ENCODE measurements at places on chromosomes 6 and 20. TPM values are rescaled to one million over a fixed set of nuclear protein-coding genes. Genes with fewer than 3 reads are reported as not detected.

Gene SLC2A10
- 16.1 TPM for total RNA-seq

- no peak for DNase-seq
Measured at GRCh38 chr6:154960854-154961530, 34.1 kb upstream of the TIAM2 start.

GRCh38 chr6:26556263-26557070, 18.3 kb downstream of the HMGN4 start:
- no peak for DNase-seq

- no peak for DNase-seq
Measured at GRCh38 chr6:119829006-119829405, 479.4 kb upstream of the MAN1A1 start.

Gene TINAG
- not detected for total RNA-seq

GRCh38 chr20:24634855-24635254, 165.4 kb downstream of the SYNDIG1 start:
- DNase-seq = no peak

Gene CRISP2
- not detected for total RNA-seq

- DNase-seq = no peak
Measured at GRCh38 chr6:7742223-7742785, 16.4 kb downstream of the BMP6 start.

Gene GRM1
- total RNA-seq = 0.41 TPM

- DNase-seq = no peak
Measured at GRCh38 chr6:30940361-30940986, at the start of gene MUCL3. TSS of gene MUCL3 (plus strand) at chr6:30940973. CDS start at chr6:30941000, 27 bp downstream.

DNA sequence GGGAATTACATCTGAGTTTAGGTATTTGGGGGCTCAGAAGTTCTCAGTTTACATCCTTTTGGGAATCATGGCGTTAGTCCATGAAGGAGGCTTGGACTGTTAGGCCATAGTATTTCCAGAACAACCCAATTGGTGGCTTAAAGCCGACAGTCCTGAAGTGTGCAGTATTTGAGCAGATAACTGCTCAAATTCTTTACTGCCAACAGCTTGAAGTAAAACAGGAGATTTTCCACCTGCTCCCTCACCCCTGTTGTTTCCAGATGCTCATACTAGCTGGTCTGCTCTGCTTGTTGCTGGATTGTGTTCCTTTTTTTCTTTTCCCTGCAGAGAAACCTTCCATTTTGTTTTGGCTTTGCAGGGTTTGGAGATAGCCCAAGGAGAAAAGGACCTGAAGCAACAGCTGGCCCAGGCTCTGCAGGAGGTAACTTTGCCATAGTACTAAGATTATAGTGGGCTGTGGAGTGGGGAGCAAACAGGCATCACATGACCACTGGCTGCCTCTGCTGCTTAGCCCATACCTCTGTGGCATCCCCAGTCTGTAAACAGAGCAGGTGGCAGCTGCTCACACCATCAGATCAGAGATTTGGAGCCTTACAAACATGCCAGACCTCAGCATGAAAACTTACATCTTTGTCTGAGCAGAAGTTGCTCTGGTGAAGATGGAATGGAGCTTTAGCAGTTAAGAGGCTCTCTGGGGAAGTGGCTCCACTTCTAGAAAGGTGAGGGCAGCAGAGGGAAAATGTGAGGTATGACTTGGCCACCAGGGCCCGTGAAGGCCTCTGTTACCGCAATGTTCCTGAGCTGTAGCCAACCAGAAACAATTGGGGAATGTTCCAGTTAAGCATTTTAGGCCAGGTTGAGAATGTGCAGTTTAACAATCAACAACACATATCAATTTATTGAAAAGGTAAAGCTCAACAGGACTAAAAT, 17.6 kb downstream of the RNF8 start:
- no peak for DNase-seq

Gene CPXM1
- total RNA-seq = 130 TPM

- no peak for DNase-seq
Measured at GRCh38 chr6:32867022-32867477, 13.1 kb downstream of the PSMB9 start.

- no peak for DNase-seq
Measured at GRCh38 chr6:29916741-29917140, 25.6 kb upstream of the HLA-A start.

DNA sequence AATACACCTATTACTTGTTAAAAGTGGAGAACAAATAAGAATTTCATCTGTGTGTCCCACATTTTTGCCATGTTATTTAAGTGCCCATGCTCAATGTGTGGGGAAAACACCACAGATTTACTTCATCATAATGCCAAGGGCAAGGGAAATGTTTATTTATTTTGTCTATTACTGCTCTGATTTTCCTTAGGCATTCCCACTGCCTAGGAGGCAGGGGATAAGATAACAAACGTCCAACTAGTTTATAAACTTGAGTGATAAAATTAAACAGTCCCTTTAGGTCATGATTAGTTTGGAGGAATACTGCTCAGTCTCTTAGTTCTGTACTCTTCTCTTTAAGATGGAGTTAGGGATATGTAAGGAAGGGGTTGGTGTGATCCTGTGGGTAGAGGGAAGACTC, 598.4 kb upstream of the MARCKS start:
- DNase-seq = no peak

Gene PPP1R14C
- 1.2 TPM for total RNA-seq

GRCh38 chr20:59324521-59325141, 24.2 kb downstream of the EDN3 start:
- no peak for DNase-seq

DNA sequence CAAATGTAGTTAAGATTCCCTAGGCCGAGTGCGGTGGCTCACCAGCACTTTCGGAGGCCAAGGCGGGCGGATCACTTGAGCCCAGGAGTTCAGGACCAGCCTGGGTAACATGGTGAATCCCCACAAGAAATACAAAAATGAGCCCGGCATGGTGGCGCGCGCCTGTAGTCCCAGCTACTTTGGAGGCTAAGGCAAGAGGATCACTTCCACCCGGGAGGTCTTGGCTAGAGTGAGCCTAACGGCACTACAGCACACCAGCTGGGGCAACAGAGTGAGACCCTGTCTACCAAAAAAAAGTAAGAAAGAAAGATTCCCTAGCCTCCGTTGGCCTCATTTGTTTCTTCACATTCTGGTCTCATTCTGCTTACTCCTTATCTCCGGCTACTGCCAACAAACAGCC, 1.2 kb downstream of the ESF1 start:
- DNase-seq = no peak

GRCh38 chr6:150898399-150899170, 33.1 kb downstream of the MTHFD1L start:
- no peak for DNase-seq

Gene SLC35D3
- total RNA-seq = 0.13 TPM

Gene TRIM40
- not detected for total RNA-seq

Gene SCGN
- 97.2 TPM for total RNA-seq

DNA sequence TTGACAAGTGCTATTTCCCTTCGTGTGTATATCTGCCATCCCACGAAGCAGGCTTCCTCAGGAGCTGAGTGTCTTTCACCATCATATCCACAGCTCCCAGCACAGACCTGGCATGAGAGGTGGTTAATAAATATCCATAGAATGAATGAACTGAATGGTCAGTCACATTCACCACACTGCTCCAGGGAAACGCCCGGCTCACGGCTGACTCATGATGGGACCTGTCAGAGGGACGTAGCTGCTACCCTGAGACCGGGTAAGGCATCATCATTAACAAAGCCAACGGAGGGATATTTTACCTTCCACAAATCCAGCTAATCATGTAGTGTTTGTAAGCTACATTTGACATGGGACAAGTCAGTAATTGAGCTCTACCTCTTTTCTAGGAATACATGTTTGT, 12.5 kb downstream of the AGPAT4 start:
- DNase-seq = no peak

Gene ATP6V1G2
- total RNA-seq = 1.5 TPM

- DNase-seq = no peak
Measured at GRCh38 chr6:142728910-142729481, 216.0 kb downstream of the HIVEP2 start.

DNA sequence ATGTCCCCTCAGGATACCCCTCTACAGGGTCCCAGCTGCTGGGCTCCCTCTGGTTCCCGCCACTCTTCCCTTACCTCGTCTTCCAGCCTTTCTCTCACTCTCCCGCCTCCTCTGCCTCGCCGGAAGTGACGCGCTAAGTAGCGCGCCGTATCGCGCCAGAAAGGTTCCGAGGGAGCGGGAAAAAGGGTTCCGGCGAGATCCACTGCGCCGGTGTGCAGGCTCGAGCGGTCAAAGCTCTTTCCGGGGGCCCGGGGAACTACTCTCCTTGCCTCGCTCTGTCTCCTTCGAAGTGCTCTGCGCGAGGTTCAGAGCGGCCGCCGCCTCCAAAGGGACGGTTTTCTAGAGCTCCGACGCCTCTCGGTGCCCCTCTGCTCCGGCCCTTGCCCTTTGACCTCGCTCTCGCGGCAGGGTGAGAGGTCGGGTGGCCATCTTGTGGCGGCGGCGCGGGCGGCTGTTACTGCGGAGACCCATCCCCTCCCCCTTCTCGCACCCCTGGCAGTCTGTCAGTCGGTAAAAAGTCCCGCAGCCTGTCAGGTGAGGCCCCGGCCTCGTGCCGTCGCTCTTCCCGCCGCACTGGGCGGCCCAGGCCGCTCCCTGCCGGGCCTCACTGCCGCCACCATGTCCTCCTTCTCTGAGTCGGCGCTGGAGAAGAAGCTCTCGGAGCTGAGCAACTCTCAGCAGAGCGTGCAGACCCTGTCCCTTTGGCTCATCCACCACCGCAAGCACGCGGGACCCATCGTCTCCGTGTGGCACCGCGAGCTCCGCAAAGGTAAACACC, at the start of the genes RPRD1B and TTI1:
TSS of gene RPRD1B (plus strand) at position 417 of the 778 bp plus-strand sequence. CDS start at position 619, 202 bp downstream.
TSS of gene TTI1 (minus strand) at position 127 of the 778 bp plus-strand sequence. CDS start 19,640 bp downstream, outside the sequence.
- peak; percentile 69 for DNase-seq

Gene PDRG1
- total RNA-seq = 23.8 TPM

- no peak for DNase-seq
Measured at GRCh38 chr6:84001119-84001518, 32.5 kb upstream of the MRAP2 start.

Gene GPR63
- total RNA-seq = 3.0 TPM

DNA sequence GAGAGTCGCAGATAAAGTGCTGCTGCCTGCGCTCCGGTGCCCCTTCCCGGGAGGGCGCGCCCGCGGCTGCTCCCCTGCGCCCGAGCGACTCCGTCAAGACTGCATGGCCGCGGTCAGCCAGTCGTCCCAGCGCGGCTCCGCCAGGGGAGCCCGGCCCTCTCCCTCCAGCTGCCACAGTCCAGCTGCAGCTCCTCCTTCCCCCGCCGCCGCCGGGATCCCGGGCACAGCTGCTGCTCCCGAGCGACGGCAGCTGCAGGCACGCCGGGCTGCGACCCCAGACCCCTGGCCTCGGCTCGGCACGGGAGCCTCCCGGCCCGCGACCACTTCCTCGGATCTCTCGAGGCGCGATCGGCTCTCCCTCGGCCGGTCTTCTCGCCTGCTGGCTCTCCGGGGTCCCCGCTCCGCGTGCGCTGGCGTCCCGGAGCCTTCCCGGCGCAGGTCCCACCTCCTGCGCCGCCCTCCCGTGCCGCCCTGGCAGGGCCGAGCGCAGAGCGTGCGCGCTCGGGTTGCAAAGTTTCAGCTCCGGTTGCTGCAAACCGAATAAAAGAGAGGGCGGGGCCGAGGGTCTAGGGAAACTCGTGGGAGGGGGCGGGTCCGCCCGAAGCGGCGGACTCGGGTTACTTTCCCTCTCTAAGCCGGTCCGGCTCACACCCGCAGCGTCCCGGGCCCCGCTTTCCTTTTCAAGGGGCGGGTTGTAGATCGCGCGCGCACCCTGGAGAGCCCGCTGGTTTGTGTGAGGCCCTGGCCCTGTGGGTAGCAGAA, at the start of gene CNKSR3:
TSS of gene CNKSR3 (minus strand) at position 542 of the 762 bp plus-strand sequence. CDS start 571 bp downstream, outside the sequence.
- peak; percentile 84 for DNase-seq

Gene PRR18
- total RNA-seq = 0.93 TPM

- no peak for DNase-seq
Measured at GRCh38 chr20:37954626-37955025, 51.7 kb downstream of the VSTM2L start.

DNA sequence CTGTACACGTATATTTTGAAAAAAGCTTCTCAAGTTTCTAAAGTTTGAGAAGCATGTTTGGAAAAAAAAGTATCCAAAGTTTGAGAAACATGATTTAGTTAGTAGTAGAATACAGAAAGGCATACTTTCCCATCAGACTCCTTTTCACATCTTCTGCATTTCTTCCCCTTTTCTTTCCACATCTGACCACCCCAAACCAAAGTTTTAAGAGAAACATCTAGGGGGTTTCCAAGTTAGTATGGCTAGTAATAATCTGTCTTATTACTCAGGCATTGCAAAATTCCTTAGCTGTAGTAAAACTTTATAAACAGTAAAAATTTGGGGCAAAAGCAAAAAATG, 63.0 kb upstream of the IL20RA start:
- DNase-seq = no peak

- DNase-seq = no peak
Measured at GRCh38 chr20:21137078-21137477, 11.2 kb downstream of the KIZ start.

- DNase-seq = no peak
Measured at GRCh38 chr6:32076321-32076809, 32.8 kb downstream of the TNXB start.

Gene CPNE5
- 0.24 TPM for total RNA-seq

Gene EPB41L2
- total RNA-seq = 62.7 TPM

DNA sequence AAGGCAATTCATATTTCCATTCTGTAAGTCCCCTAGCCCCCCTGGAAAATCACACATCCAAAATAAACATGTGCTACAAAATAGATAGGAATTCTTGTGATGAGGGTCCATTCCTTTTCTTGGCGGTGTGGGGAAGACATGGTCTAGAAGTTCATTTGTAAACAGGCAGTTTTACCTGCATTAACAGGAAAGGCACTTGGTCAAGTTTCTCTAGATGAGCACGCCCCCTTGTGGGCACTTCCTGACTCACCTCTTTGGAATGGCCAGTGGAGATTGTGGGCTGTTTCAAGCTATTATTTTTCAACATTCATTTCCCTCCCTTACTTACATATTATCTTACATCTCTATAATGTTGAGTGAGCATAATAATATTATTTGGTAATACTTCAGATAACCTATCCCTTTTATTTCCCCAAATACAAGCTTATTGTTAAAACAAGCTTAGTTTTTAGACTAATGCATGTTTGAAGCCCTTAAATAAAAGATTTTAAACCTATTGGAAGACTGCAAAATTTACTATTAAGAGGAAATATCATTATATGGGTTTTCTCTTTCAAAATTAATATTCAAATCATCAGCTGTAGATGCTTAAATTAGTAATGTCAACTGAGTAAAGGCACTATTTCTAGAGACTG, 92.1 kb downstream of the TASP1 start:
- peak; percentile 66 for DNase-seq

Gene LY6G5B
- total RNA-seq = 30.6 TPM

DNA sequence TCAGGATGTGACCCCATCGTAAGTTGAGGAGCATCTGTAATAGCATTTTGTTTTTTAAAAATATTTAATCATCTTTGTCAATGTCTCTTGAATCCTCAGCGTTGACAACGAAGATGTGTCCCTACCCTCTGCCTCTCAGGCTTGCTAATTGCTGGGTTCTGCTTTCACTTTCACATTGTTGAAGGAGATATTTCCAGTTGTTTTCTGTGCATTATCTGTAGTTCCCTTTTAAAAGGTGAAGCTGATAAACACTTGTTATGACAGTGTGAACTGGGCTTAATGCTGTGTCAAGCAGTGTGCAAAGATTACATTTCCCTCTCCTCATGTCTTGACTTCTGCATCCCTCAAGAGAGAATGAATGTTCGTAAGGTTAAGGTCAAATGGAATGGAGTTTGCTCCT, 54.9 kb downstream of the CSE1L start:
- DNase-seq = no peak
